Activated CD8-positive, alpha-beta memory T cell treated with anti-CD3 and anti-CD28 coated beads for 4 hours (primary cell): ENCODE measurements at places on chromosomes 12 and 14.

- DNase-seq, result no peak
These were observed 60.7 kb downstream of the C12orf75 start for GRCh38 chr12:105391231-105391630.

DNA sequence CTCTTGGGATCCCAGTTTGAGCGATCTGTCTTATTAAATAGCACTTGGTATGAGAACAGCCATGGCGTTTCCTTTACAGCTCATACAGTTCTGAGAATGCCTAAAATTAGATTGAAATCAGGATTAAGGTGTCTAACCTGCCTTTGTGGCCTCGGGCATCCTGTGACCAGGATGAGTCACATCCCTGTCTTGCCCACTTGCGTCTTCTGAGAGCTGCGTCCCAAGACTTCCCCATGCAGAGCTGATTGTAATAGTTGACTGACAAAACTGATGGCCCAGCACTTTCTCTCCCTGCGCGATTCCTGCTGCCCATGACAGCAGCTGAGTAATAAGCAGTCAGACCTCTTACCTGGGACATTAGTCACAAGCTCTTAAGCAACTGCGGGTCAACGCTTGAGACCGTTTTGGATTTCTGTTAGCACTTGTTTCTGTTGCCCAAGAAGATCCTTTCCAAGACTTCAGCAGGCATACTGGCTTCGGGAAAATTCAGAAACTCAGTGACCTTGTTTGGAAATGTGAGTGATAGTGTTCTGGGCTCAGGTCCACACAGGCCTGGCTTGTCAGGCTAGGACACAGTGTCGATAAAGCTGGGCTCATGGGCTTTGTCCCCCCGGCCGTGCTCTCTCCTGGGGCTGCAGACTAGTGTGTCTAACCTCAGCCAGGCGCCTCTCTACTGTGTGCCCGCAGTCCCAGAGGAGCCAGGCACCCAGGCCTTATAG, 169.9 kb upstream of the HIF1A start:
- peak; percentile 56 for DNase-seq

GRCh38 chr14:73232984-73233383, 4.3 kb upstream of the PAPLN start:
- no peak for DNase-seq

GRCh38 chr12:47772094-47772660, 861 bp upstream of the SLC48A1 start:
- no peak for DNase-seq

DNA sequence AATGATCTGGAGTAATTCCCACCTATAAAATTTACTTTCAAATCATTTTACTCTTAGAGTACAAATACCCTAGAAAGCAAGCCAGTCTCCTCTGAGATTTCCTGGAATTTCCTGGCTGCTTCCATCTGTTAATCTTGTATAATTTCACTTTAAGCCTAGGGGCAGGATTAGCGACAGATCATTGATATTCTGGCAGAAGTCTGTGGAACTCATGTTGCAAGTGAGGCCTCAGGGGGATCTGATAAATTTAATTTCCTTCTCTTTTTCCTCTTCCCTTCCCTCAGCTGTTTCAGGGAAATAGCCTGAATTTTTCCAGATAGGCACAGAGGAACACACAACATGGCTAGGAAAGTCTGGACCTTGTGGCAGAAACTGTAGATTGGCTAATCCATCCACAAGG, 5.9 kb upstream of the KRT6A start:
- no peak for DNase-seq

- peak; percentile 75 for DNase-seq
These were observed 6.0 kb downstream of the ZNF219 start for GRCh38 chr14:21092273-21093011.

DNA sequence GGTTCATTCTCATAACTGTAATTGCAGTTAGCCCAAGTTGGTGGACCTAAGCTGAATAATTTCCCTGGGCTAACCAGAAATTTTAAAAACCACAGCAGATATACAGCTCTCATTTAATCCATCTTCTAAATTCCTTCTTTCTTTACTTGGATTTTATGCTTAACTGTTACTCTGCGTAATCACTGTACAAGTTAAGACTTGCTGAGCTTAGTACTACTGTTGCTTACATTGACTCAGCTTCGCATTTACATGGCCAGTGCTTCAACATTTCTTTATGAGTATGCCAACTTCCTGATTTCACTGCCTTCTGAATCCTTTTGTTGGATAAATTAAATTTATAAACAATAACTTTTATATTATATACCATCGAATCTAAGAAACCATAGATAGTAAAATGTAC, 147.4 kb downstream of the SLC38A4 start:
- no peak for DNase-seq

DNA sequence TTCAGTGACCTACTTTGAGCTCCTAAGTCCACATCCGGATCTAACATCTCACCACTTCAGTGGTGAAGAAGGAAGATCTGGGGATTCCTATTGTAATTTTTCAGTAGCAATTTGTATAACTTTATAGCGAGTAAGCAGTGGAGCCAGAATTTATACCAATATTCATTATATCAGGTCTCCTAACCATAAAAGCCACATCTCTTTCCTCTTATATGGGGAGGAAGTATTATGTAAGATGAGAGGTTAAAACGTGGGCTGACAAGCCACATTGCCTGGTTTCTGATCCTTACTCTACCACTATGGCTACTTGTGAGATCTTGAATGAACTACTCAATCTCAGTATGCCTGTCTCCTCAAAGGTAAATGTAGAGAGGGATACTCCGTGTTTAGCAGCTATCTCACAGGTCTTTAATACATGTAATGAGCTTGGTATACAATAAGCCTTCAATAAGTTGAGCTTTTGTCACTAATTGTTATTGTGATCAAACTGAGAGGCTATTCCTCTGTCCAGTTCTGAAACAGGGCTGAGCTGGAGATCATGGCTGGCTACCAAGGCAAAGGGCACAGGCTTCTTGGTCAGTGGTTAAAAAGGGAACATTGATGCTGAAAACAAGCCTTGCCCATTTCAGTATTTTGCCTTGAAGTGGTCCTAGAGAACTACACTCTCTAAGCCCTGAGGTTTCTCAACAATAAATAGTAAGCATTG, 3.3 kb upstream of the TMEM117 start:
- no peak for DNase-seq

- no peak for DNase-seq
These were observed 89.5 kb upstream of the MANSC4 start for GRCh38 chr12:27869567-27869966.

GRCh38 chr14:91233936-91234790, 10.3 kb downstream of the GPR68 start:
- DNase-seq, result no peak

DNA sequence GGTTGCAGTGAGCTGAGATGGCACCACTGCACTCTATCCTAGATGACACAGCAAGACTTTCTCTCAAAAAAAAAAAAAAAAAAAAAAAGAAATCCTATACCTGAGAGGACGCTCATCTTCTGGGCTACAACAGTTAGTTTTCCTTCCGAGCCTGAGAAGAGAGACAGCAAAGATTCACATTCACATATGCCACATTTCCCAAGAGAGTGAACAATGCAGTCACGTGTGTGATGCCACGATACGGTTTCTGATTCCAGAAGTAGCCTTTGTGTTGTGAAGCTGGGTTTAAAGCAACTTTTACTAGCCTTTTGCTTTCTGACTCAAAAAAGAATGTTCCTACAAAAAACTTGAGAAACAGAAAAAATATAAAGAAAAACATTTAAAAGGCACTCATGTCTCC, 19.5 kb downstream of the GCN1 start:
- no peak for DNase-seq

- DNase-seq, result no peak
These were observed 1.8 kb downstream of the HSPB8 start for GRCh38 chr12:119180380-119181040.

- no peak for DNase-seq
These were observed 5.2 kb downstream of the MYBPC1 start for GRCh38 chr12:101599771-101600484.

GRCh38 chr14:99262977-99263448, 9.0 kb downstream of the BCL11B start:
- DNase-seq, result no peak

- no peak for DNase-seq
These were observed 7.5 kb downstream of the RESF1 start for GRCh38 chr12:31966558-31967205.

GRCh38 chr12:117100251-117100650, 1.0 kb upstream of the TESC start:
- DNase-seq, result no peak

DNA sequence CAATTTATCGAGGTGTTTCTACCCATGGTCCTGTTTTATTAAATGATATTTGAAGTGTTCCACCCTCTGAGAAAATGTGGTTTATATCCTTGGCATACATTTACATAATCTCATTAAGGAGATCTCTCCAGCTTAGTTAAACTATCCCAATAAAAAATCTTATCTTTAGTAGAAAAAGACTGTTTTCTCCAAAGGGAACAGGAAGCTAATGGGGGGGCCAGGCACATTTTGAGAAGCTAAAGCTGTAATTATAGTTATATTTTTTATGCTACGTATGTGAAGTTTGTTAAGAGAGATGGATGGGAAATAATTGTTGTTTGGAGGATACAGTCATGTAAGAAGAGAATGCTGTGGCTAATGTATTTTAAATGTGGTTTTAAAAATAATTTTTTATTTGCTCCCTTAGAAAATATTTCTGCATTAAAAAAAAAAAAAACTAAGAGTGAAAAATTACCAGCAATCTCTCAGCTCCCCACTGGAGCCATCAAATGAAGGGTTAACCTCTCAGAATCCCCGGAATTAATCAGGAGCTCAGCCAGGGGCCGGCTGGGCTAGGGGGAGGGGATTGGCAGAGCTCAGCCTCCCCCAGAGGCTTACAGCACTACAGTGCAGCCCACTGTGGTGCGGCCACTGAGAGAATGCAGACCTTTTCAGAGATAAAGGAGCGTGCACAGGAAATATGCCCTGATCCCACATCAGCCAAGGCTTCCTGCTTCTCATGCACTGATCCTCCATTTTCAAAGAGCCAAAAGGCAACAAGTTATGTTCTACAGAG, 185.8 kb downstream of the EGLN3 start:
- no peak for DNase-seq

- DNase-seq, result no peak
These were observed 323.9 kb downstream of the LRIG3 start for GRCh38 chr12:58596381-58596780.

DNA sequence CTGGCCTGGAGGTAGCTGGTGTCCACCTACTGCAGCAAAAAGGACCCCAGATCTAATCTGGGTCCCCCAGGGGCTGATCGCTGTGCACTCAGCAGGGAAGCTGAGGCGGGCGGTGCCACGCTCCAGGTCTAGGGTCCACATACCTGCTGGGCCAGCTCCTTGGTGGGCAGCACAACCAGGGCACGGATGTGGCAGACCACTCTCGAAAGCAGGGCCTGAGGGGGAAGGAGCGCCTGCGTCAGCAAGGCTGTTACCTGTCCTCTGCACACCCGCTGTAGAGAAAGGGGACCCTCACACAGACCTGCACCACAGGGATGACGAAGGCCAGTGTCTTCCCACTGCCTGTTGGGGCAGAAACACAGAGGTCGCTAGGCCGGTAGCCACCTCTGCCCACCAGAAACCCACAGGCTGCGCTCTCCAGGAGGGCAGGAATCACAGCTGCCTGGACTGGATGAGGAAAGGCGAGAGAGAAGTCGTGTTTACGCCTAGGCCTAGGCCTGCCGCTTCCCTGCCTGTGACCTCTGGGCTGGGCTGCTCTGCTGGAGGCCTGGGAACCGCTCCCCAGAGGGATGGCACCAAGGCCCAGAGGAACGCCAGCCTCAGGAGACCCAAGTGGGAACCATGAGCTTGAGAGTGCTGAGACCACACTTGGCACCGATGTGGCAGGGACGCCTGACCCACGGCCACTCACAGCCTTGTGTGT, 2.0 kb downstream of the DDX51 start:
- no peak for DNase-seq

DNA sequence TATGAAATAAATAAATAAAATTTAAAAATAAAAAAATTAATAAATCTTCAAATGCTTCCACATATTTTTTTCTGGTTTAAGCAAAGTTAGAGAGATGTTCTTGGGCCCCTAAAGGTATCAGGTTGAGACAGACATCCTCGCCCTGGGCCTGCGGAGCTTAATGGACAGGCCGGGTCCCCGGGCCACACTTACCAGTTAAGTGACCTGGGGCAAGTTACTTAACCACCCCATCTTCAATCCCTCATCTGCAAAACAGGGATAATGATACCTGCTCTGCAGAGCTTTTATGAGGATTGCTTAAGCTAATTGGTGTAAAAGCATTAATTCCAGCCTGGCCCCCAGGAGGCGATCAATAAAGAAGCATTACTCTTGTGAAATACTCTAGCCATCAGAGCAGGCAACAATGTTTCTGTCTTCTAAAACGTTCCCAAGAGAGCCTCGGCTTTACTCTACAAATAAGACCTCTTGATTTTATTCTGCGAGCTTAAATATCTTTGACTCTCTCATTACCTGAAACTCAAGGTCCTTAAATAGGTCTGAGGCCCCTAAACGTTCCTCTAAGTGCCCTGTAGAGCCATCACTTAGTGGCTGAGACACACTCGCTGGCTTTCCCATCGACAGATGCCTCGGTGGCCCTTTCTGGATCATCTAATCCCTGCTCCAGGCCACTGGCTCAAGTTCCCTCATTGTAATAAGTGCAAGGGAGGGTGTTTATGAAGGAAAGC, 81.1 kb upstream of the DIO3 start:
- no peak for DNase-seq

GRCh38 chr14:35594616-35595015, 60.7 kb downstream of the INSM2 start:
- no peak for DNase-seq

DNA sequence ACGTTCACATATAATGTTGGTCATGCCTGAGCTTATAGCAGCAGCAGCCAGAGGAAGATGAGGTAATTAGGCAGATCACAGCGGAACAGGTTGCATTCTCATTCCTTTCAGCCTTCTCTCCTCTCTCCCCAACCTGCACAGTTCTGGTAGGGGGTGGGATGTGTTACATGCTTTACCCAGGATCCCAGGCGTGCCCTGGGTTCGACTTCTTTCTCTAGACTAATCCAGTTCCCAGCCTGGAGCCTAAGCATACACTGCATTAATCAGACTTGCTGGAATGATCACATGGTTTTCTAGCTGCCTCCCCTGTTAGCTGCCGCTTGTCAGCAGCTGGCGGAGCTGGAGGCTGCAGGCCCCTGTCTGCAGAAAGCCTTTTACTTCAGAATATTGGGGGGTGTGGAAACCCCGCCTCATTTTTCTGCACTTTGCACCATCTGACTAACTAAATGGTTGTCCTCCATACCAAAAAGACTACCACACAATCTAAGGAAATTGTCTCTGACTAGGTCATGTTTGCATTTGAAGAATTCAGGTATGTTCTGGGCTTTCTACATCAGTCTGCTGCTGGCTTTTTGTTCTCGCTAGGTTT, 46.0 kb upstream of the EVL start:
- DNase-seq, result no peak

DNA sequence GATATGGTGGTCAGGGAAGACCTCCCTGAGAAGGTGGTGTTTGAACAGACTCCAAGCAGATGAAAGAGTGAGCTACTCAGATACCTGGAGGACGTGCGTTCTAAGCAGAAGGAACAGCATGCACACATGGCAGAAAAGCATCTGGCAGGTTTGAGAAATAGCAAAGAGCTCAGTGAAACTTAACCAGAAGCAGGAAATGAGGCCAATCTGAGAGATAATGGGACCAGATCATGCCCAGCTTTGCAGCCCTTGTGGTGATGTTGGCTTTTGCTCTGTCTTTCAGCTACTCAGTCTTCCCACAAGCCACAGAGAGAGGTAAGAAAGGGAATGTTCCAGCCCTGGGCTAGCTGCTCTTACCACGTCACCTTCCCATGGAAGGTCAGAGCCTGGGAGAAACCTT, 176.3 kb upstream of the GSC start:
- DNase-seq, result no peak
